Activated CD8-positive, alpha-beta memory T cell treated with anti-CD3 and anti-CD28 coated beads for 4 hours (primary cell): ENCODE measurements at places on chromosomes 6 and 20.

- no peak for DNase-seq
Measured at GRCh38 chr6:2725364-2725988, 25.2 kb downstream of the MYLK4 start.

DNA sequence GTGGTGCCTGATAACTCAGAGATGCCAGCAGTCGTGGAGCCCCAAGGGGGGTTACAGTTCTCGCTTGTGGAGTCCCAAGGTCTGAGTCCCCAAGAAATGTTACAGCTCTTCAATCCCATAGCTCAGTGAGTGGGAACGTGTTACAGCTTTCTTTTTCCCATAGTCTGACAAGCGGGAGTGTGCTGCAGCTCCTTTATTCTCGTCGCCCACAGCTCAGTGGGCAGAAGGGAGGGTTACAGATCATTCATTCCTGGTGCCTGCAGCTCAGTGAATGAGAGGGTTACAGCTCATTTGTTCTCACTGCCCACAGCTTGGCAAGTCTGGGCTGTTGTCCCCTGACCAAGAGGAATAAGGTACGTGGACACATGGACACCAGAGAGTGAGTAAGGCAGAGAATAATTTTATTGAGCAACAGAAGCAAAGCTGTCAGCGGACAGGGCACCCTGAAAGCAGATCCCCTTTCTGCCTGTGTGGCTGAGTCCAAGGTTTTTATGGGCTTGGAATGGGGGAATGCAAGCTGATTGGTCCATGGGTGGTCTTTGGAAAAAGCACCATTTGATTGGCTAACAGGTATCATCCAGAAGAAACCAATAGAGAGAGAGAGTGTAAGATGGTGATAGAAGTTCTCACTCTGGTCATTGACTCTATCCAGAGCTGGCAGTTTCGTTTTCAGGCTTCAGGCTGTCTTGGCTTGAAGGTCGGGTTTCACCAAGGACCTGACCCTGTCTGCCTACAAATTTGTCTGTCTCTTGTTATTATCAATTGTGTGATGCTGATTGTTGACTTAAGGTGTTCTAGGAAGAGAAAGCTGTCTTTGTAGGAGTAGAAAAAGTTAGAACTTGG lies 16.4 kb downstream of the RNF217 start:
- DNase-seq = no peak

DNA sequence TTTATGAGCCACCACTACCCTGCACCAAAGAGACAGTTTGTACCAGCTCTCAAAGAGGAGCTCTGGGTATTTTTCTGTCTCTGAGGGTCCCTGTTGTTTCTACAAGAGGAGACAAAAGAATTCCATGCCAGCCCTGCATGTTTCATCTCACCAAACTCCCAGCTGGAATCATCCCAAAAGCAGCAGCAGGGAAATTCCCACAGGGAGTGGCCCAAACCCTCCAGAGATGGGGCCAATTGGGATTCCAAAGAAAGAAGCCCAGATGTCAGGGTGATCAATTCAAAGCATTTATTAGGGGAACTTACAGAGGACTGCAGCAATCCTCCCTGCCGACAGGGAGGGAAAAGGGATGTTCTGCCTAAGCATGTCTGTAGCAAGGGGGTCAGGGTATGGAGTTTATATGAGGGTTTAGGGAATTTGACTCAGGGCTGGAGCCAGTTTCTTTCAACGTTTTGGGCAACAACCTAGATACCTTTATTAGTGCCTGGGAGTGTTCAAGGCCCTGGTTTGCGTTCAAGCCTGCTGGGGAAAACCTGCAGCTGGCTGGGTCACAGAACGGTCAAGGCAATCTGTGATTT lies 47.2 kb downstream of the MUC22 start:
- DNase-seq = no peak

GRCh38 chr6:26122005-26122388 lies 34.8 kb downstream of the HFE start:
- DNase-seq = no peak

DNA sequence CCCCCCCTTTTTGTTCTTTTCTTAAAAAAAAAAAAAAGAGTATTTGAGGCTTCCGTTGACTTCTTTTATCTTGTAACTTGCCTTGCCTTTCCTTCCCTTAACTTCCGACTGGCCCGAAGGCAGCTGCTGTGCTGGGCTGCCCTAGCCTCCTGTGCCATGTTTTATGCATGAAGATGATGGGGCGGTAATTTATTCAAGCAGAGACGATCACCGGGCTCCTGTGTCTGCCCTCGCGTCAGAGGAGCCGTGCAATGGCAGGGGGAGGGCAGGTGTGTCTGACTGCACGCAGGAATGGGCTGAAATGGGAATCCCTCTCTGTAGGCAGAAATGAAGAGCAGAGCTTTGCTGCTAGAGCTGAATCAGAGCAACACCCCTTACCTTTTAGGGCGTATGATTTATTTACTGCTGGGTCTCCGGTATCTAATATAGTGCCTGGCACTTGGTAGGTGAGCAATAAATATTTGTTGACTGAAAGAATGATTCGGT lies 106.3 kb upstream of the RIPOR2 start:
- no peak for DNase-seq

GRCh38 chr6:101011186-101011585 lies 130.1 kb upstream of the ASCC3 start:
- DNase-seq = no peak

DNA sequence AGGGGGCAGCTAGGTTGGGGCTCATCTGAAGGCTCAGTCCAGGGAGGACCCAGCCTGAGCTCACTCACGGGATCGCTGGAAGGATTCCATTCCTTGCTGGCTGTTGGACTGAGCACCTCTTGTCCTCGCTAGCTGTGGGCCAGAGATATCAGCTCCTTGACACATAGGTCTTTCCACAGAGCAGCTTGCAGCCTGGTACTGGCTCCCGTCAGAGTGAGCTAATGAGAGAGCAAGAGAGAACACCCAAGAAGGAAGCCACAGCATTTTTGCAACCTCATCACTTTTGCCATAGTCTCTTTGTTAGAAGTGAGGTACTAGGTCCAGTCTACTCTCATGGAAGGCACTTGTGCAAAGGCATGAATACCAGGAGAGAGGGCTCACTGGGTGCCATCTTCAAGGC lies 179.9 kb downstream of the CDC5L start:
- DNase-seq = no peak

GRCh38 chr20:17334932-17335331 lies 108.1 kb downstream of the PCSK2 start:
- DNase-seq = no peak

DNA sequence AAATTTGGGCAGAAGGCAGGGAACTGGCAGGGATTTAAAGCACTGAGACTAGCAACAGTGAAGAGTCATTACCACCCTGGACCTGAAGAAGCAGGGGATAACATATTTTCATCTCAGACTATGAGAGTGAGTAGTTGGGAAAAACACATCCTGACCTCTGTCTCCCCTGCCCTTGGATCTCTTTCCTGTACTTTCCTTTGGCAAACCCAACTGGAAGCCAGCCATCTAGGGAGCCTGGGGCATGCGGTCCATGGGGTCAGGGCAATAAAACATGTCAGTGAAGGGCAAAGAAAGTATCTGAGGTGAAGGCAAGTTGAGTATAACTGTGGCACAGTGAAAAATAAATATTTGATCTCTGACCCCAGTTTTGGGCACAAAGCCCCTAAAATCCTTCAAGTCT lies 698.2 kb downstream of the DOK5 start:
- no peak for DNase-seq

- no peak for DNase-seq
Measured at GRCh38 chr20:56439771-56440291, 27.8 kb downstream of the CASS4 start.

GRCh38 chr6:38933426-38933825 lies 115.2 kb upstream of the GLP1R start:
- no peak for DNase-seq

DNA sequence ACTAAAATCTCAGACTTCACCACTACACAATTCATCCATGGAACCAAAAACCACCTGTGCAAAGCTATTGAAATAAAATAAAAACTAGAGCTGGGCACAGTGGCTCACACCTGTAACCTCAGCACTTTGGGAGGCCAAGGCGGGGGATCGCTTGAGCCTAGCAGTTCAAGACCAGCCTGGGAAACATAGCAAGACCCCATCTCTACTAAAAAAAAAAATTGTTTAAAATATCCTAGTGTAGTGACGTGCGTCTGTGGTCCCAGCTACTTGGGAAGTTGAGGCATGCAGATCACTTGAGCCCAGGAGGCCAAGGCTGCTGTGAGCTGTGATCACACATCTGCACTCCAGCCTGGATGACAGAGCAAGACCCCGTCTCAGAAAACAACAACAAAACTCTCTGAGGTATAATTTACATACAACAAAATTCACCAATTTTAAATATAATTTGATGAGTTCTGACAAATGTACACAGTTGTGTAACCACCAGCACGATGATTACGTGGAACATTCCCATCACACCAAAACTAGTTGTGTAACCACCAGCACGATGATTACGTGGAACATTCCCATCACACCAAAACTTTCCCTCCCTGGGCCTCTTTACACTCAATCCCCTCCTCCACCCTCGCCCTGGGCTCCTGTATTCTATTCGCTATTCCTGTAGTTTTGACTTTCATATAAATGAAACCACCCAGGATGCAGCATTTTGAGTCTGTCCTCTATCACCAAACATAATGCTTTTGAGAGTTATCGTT lies 107.5 kb downstream of the TAF4 start:
- DNase-seq = no peak

- DNase-seq = no peak
Measured at GRCh38 chr20:58774667-58775263, 75.9 kb downstream of the GNAS-AS1 start.

- DNase-seq = no peak
Measured at GRCh38 chr20:44711237-44711636, 3.9 kb upstream of the CCN5 start.

GRCh38 chr6:163200289-163200688 lies 214.2 kb upstream of the QKI start:
- DNase-seq = no peak

- DNase-seq = no peak
Measured at GRCh38 chr6:167711768-167712730, 114.7 kb upstream of the AFDN start.

DNA sequence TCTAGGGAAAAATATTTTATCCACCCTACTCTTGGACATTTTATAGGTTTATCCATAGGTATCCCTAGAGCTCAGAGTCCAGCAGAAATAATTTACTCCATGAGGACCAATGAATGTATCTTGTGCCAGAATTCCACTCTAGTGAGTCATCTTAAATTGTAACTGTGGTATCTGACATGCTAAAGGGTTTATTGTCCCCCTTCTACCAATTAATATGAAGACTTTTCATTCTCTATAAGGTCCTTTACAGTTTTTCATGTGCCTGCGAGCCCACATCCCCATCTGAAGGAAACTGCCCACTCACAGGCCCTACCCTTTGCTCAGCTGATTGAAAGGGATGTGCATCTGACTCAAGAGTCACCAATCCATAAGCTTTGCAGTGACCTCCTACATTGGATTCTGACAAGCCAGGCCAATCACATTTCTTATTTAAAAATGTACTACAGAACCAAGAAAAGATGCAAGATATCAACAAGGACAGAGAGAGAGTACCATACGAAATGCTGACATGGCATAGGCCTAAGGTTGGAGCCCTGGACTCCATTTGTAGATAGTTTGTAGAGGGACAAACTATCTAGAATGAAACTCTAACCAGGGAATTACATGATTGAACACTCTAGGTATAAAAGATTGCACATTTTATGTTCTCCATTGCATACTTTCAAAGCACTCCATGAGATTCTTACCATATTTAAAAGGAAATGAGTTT lies 93.4 kb upstream of the DEFB112 start:
- no peak for DNase-seq

DNA sequence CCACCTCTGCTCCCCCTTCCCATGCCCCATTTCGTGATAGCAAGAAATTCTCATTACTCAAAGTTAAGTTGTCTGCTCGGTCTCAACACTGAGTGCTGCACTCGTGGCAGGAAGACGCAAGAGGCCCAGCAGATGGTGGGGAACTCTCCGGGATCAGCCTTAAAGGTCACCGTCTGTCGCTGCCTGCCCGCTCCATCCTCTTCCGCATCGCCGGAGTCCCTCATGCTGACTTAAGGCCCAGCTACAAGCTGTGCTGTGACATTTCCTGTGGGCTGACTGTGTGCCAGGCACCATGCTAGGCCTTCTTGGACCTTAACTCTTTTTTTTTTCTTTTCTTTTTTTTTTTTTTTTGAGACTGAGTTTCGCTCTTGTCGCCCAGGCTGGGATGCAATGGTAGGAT lies 17.8 kb downstream of the GRM4 start:
- no peak for DNase-seq

- DNase-seq = no peak
Measured at GRCh38 chr6:35410131-35410530, 42.0 kb upstream of the FANCE start.

DNA sequence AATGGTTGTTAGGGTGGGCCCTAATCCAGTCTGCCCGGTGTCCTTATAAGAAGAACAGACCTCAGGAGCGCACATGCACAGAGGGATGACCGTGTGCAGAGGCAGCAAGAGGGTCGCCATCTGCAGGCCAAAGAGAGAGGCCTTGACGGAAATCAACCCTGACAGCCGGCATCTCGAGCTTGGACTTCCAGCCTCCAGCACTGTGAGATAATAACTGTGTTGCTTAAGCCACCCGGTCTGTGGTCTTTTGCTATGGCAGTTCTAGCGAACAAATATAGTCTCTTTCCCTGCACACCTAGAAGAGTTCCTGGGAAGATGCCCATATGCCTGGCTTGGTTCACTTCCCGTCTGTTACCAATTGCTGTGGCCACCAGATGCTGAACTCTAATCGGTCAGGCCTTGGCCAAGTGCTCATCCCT lies 35.3 kb upstream of the PTGIS start:
- no peak for DNase-seq

- DNase-seq = no peak
Measured at GRCh38 chr6:121630716-121631115, 195.3 kb downstream of the GJA1 start.

- DNase-seq = no peak
Measured at GRCh38 chr6:160030103-160030502, 61.2 kb downstream of the IGF2R start.
